ENCODE measurements at places on chromosomes 7 and 10.

DNA sequence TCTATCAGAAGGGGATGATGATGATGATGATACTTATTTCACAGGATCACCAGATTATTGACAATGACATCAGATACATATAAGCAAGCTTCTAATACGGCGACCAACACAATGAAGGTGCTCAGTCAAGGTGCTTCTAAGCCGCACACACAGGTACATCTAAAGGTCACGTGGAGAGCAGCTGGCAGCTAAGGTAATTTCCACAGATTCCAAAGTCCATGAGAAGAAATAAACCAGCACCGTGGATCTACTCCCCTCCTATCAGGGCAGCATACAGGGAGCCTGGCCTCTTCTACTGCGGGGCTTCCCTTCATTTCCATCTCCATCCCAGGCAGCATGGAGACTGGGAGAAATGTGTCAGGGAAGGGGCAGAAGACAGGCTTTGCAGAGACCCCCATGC is 37.5 kb downstream of the DENND11 start:
- no peak for DNase-seq

GRCh38 chr10:90916392-90917237 is 4.3 kb downstream of the ANKRD1 start:
- no peak for DNase-seq

GRCh38 chr10:26157734-26158133 is 58.8 kb upstream of the GAD2 start:
- no peak for DNase-seq

GRCh38 chr7:34382166-34382893 is 275.7 kb upstream of the NPSR1 start:
- DNase-seq = no peak

GRCh38 chr7:70134029-70134770 is 535.9 kb downstream of the AUTS2 start:
- no peak for DNase-seq

- no peak for DNase-seq
Observed at GRCh38 chr10:48844616-48845015, 95.0 kb downstream of the LRRC18 start.

DNA sequence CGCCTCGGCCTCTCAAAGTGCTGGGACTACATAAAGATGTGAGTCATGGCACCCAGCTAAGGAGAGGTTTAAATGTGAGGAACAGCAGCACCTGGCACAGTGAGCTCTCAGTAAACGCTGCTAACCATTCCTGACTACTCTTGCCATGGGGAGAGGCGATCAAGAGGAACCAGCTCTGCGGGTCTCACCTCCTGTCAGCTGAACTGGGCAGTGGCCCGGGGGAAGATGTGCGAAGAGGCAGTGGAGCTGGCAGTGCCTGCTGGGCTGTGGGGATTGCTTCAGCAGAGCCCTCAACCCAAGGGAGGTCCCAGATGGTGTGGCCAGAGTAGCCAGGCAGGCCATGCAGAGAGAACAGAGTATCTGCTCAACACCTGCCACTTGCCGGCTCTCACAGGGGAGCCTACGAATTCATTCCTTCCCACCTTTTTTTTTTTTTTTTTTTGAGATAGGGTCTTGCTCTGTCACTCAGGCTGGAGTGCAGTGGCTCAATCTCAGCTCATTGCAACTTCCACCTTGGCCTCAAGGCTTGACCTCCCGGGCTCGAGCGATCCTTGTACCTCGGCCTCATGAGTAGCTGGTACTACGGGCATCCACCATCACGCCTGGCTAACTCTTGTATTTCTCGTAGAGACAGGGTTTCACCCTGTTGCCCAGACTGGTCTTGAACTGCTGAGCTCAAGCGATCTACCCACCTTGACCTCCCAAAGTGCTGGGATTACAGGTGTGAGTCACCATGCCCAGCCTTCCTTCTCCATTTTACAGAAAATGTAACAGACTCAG is 6.8 kb downstream of the POLM start:
- DNase-seq = no peak

GRCh38 chr7:159057647-159058046 is 87.0 kb downstream of the VIPR2 start:
- DNase-seq = no peak

DNA sequence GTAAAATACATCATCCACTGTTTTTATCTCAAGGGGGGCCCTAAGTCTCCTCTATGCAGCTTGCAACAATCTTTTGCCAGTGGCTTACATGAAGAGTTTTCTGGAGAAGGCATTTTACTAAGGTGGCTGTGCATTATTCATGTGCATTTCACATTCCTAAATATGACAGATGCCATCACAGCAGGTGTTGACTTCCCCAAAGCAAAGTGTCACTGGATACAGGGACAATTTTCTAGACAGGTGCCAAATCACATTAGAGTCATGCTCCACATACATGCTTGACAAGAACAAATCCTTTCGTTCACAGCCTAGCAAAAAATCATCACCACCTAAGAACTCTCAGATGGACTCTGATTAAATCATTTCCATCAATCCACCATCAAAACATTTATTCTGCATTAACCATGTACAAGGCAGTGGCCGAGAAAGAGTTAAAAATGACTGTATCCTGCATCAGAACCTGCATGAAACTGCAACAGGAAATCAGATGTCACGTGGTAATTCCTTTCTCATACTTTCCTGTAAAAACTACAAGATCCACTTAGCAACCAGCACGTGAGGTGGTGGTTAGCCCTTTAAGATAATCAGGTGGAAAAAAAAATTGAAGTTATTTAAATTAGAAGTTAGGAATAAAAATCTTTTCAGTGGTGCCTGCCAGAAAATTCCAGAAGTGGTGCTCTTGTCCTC is 88.2 kb upstream of the AFAP1L2 start:
- peak; percentile 80 for DNase-seq

DNA sequence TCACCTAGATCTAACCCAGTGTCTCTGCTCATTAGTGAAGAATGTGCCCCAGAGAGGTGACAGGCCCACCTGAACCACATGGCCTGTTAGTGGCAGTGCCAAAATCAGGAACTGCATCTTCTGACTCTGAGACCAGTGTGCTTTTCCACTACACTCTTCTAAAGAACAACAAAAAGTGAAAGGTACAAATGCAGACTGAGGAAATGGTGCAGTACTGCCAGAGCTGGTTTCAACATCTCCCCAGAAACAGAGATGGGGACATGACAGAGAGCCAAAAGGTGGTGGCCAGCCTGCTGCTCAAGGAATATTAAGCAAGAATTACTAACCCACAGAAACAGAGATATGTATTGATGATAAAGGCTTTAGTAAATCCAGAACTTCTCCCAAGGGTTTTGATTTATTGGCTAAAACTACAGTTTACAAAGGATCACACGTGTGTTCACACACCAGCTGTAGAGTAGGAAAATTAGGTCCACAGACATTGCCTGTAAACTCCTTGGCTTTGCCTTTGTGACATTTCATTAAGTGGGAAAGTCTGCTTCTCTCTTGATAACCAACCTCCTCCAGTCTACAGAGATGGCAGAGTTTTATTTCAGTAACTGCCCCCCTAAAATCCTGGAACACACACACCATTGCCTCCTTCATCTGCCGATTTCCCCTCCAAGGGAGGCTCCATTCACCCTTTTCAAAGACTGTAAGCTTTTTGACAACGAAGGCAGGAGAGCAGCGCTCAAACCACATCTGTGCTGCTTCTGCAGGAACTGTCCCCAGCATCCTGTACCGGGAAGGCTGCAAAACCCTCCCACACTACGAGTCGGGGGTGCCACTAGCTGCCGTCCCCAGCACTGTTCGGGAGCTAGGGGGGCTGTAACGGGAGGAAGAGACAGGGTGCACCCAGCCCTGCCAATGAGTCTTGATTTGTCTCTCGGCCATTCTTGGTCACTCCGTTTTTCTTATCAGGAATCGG is 29.8 kb downstream of the GSDME start:
- DNase-seq = no peak

- DNase-seq = no peak
Observed at GRCh38 chr7:85875398-85875797, 688.5 kb upstream of the SEMA3D start.

- DNase-seq = no peak
Observed at GRCh38 chr7:98771519-98771918, 98.3 kb downstream of the TMEM130 start.

- DNase-seq = no peak
Observed at GRCh38 chr7:75762350-75762917, 9.6 kb downstream of the CCL26 start.

GRCh38 chr7:107322015-107322414 is 147.8 kb upstream of the GPR22 start:
- no peak for DNase-seq

- DNase-seq = no peak
Observed at GRCh38 chr10:31617757-31618156, 298.7 kb downstream of the ZEB1 start.

DNA sequence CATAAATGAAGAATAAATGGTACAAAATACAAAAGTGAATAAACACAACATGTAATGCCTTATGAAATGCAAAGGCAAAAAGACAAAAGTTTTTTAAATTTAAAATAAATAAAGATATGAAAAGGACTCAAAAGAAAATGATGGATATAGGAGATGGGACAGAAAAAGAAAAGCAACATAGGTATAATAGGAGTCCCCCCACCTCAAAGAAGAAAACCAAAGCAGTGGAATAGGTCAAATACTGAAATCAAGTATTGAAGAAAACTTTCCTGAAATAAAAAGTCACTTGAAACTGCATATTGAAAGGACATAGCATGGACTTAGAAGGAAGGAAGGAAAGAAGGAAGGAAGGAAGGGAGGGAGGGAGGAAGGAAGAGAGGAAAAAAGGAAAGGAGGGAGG is 110.0 kb upstream of the FAM204A start:
- DNase-seq = no peak

DNA sequence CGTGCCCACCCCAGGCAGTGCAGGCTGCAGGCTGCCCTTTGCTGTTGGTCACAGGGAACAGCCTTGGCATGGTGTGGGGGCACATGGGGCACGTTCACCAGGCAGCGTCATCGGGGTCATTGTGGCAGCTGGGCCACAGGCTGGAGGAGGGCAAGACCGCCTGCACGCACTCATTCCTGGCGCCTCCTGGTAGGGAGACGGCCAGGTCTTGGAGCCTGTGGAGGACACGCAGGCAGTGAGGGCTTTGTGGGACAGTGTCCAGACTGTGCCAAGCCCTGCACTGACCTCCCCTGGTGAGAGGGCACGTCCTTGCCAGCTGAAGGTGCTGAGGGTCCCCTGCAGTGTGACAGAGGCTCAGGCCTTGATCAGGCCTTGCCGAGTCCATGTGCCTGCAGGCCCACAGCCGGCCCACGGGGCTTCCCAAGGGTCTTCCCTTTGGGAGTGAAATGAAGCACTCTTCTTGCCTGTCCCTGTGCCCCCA is 76.4 kb downstream of the NKX6-2 start:
- DNase-seq = no peak

GRCh38 chr7:128322040-128322643 is 21.6 kb downstream of the RBM28 start:
- no peak for DNase-seq

DNA sequence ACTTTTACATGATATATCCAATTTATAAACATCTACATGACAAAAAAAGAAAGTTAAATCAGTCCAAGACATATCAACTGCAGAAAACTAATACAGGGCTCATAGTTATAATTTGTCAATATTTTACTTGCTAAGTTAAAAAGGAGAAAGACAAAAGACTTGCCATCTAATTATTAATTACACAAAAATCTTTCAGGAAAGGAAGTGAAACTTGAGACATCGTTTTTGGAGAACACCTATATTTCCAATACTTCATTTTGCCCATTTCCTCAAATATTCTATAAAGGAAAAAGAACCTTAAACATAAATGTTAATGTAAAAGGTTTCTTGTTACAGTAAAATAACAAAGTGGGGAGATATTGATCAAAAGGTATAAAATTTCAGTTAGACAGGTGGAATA is 148.7 kb downstream of the CACNA2D1 start:
- DNase-seq = no peak

GRCh38 chr10:131862548-131862947 is 38.3 kb upstream of the PPP2R2D start:
- no peak for DNase-seq

- DNase-seq = no peak
Observed at GRCh38 chr7:130281260-130281659, 11.7 kb upstream of the CPA4 start.

DNA sequence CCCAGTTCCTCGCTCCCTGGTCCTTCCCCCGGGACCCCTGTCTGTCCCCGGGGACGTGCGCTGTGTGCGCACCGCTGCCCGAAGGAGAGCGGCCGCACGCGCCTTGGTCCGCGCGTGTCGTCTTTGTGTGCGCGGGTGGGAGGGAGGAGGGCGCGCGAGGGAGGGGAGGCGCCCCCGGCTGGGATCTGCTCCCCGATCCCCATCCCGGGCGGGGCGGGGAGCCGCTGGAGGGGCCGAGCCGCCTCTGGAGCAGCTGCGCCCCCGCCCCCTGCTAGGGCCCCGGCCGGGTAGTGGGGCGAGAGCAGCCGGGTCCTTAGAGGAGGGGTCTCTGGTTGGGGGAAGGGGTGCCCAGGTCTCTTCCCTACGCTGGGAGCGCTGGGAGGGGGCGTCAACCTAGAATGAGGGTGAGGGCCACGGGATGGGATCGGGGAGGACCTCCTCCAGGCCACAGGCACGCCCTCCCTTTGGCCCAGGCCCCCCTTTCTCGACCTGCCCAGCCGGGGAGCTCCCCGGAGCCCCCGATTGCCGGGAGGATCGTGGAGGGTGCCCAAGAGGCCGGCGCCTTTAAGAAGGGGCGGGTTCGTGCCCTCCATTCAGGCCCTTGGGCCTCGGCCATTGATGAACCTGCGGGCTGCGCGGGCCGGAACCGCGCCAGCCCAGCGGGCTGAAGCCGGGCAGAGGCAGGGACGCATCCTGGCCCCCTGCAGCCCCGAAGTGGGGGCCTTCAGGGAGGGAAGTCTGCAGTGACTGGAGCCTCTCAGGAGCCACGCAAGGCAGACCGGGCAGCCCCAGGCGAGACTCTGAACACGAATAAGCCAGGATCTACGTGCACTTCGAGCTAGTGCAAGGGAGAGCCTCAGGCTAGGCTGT is 678 bp downstream of the SH2B2 start:
- no peak for DNase-seq

- no peak for DNase-seq
Observed at GRCh38 chr10:4982764-4983226, 19.6 kb downstream of the AKR1C1 start.

DNA sequence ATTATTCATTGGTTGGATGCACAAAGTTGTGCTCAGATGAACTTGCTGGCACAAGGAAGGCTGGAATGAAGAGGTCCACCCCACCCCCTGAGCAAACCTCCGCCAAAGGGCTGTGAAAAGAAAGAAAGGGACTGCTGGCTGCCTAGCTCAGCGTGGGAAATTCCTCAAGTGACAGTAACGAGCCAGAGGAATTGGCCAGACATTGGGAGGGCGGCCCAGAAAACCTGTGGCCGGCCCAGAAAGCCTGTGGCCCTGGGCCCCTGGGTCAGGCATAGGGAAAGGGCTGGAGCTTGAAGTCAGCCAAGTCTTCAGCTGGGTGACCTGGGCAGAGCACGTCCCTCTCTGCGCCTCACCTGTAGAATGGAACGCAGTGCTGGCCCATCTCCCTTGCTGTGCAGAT is 30.6 kb upstream of the CTBP2 start:
- DNase-seq = no peak

DNA sequence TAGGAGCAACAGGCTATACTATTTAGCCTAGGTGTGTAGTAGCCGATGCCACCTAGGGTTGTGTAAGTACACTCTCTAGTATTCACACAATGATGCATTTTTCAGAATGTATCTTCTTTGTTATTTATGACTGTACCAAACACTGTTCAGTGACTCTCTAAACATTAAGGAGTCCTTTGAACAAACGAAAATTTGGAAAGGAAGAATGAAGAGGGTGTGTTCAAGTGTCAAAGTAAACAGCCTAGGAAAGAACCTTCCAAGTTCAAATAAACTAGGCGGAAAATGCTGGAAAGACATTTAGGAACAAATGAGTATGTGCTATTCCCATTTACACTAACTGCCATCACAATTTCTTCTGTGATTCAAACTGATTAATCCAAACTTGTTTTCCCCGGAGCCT is 142.4 kb downstream of the CHCHD3 start:
- no peak for DNase-seq

Data from T-helper 1 cell (primary cell).